ENCODE measurements at places on chromosomes 11 and 22.

GRCh38 chr11:84969103-84969502 is 658.0 kb downstream of the DLG2 start:
- no peak for DNase-seq

- no peak for DNase-seq
These were observed 107.8 kb upstream of the RASSF10 start for GRCh38 chr11:12901272-12901671.

- DNase-seq, result no peak
These were observed 11.3 kb upstream of the GDPD5 start for GRCh38 chr11:75536786-75537641.

GRCh38 chr22:41772198-41772597 is 28.3 kb upstream of the CCDC134 start:
- no peak for DNase-seq

- DNase-seq, result no peak
These were observed 61.9 kb downstream of the SMCO4 start for GRCh38 chr11:93481279-93481678.

DNA sequence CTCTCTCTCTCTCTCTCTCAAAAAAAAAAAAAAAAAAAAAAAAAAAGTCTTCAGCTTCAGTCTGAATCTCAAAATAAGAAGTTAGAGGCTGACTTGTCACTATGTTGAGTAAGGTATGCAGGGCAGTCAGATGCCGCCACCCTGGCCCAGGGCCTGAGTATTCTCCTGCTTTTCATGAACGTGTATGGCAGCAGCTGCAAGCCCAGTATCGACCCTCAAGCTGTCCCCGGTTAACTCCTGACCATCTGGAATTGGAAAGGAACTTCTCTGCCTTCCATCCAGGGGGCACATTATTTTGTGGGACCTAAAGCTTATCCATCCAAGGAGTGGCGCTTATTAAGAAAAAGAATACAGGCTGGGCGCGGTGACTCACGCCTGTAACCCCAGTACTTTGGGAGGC is 11.4 kb downstream of the MRGPRD start:
- no peak for DNase-seq

GRCh38 chr11:118998822-118999221 is 884 bp downstream of the CENATAC start:
- no peak for DNase-seq

GRCh38 chr22:23774114-23774921 is 1.7 kb downstream of the MMP11 start:
- DNase-seq, result no peak

Data from lower leg skin (tissue), 4 donors.